Fibroblast of the aortic adventitia (primary cell): ENCODE measurements at places on chromosomes 12 and 14.

DNA sequence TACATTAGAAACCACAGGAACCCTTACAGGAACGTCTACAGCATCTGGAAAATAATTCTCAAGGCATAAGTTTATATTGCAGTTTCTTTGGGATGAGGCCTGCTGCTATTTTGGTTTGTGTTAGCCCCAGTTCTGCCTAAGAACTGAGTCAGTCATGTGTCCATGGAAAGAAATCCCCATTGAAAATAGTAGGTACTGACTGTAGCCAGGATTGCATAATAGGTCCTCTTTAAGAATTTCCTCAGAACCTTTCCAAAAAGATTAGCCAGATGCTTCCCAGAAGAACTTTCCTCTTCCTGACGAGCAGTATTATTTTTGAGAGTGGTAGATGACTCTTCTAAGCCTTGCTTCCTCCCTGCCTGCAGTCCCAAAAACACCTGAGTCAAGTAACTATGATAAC lies 52.6 kb downstream of the RASSF8 start:
- DNase-seq, result peak; percentile 98

GRCh38 chr12:86445356-86445755 lies 189.2 kb upstream of the MGAT4C start:
- DNase-seq, result no peak

DNA sequence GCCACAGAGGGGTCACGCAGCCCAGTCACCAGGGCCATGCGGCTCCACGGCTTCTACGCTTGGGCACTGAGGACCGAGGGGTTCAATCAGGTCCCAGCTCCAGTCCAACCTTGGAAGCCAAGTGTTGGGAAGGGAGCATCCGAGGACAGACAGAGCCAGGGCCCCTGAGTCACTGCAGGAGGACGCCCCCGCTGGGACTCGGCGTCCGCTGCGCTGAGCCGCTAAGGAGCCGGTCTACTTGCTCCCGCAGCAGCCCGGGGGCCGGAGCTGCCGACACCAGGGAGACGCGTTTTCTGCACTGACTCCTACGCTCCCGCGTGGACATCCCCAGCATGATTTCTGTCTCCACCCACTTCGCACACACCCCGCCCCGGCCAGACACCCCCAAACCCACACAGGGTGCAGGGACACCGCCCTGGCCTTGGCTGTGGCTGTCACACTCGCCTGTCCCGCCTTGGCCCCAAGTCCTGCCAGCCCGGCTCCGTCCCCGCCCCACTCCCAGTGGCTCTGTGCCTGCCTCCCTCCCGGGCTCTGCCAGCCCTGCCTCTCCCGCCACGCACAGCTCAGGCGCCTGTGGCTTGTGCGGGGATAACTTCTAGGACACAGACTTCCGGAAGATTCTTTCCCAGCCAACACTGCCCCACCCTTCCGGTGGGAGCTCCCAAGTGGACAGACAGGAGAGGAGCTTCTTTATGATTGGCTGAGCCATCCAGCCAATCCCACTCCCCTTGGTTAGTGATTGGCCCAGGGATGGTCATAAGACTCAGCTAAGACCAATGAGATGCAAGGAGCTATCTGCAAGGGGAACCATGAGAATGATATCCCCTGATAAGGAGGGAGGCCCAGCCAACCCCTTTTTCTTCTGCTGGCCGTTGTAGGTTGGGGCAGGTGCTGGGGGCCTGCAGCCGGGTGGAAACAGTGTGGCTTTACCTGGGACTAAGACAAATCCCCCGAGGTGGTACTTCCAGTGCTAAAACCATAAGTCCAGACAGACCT lies 118.9 kb upstream of the SFSWAP start:
- DNase-seq, result no peak

DNA sequence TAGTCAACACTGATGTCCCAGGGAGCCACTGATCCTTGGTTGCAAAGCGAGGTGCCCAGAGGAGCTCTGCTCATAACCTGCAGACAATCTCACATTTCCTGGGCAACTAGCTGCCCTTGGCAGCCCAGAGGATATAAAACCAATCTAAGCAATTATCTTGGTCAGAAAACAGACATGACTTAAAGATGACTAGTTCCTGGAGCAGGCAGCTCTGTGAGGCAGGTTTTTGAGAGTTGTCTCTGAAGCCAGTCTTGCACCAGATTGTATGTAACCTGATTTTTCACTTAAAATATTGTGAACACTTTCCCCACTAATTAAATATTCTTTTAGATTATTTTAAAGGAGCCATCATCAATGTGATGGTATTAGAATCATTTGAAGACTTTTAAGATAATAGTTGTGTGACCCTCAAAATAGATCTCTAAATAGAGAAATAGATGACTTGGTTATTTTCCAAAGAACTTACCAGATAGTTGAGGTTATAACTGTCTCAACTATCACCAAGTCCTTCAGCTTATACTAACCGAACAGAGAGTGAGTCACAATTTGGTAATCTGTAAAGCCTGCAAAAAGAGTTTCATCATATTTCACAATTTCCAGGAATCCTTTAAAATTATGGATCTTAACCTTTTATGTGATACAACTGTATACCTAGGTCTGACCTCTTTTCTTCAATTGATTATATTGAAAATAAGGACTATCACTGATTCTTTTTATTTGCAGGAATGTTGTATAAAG lies 75.9 kb downstream of the LIN7A start:
- DNase-seq, result peak; percentile 60

- peak; percentile 51 for DNase-seq
Measured at GRCh38 chr12:114316076-114316475, 89.9 kb downstream of the TBX5 start.

DNA sequence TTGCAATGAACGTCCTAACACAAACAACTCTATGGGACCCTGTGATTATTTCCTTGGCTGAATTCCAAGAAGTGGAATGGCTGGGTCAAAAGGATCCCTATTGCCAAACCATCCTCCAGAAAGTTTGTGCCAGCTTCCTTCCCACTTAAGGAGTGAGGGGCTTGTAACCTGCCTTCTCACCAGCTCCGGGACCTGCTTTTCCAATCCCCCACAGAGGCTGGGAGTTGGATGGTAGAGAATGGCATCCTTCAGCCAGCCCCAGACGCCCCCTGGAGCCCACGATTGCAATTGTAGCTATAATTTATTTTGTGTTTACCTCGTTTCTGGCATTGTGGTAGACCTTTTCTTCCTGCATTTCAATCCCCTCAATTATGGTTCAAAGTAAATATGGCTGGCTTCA lies 9.7 kb upstream of the ZDHHC22 start:
- no peak for DNase-seq

DNA sequence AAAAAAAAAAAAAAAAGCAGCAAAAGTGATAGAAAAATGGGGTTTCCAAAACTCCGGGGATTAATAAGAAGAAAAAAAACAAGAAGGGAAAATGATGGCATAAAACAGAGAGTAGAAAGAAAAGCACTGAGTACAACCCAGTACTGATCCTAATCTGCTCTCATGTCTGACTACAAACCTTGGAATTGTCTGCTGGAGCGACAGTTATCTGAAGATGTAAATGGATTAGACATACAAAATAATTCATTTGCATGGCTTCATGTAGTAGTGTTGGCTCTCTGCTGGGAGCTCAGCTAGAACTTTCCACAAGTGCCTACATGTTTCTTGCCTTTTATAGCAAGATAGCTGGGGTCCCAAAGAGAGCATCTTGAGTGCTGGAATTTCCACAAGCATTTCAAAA lies 34.2 kb downstream of the ZCRB1 start:
- no peak for DNase-seq

- peak; percentile 76 for DNase-seq
Measured at GRCh38 chr12:52865090-52865944, 16.5 kb upstream of the KRT78 start.

GRCh38 chr12:92020983-92021665 lies 124.5 kb downstream of the BTG1 start:
- DNase-seq, result peak; percentile 28

- no peak for DNase-seq
Measured at GRCh38 chr12:14782756-14783155, 20.5 kb downstream of the WBP11 start.
